ENCODE measurements at places on chromosomes 2 and 18.
A peak's percentile ranks its signal among the peaks of the same experiment; 100 is the strongest.

GRCh38 chr2:159445307-159445706 is 158.8 kb upstream of the WDSUB1 start:
- DNase-seq: no peak

DNA sequence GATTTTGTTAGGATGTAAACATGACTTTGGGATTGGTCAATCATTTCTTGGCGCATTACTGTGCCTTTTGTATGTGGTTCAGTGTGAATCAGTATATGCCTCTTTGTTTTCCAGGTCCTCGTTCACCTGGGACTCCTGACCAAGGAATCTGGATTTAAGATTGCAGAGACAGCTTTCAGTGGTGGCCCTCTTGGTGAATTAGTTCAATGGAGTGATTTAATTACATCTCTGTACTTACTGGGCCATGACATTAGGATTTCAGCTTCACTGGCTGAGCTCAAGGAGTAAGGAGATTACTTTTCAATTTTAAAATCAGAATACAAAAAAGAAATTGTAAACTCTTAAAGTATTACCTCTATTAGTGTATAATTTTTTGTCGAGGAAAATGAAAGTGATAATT is 87.6 kb downstream of the MGAT5 start:
- DNase-seq: no peak

DNA sequence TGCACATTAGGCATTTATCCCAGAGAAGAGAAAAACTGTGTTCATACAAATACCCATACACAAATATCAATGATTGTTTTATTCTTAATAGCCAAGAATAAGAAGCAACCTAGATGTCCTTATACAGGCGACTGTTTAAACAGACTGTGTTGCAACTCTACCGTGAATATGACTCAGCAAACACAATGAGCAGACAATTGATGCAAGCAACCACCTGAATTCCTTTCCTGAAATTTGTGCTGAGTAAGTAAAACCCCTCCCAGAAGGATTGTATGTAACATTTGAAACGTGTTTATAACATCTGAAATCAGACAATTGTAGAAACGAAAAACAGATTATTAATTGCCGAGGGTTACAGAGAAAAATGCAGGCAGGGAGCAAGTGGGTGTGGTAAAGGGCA is 621.9 kb upstream of the SOX11 start:
- no peak for DNase-seq

DNA sequence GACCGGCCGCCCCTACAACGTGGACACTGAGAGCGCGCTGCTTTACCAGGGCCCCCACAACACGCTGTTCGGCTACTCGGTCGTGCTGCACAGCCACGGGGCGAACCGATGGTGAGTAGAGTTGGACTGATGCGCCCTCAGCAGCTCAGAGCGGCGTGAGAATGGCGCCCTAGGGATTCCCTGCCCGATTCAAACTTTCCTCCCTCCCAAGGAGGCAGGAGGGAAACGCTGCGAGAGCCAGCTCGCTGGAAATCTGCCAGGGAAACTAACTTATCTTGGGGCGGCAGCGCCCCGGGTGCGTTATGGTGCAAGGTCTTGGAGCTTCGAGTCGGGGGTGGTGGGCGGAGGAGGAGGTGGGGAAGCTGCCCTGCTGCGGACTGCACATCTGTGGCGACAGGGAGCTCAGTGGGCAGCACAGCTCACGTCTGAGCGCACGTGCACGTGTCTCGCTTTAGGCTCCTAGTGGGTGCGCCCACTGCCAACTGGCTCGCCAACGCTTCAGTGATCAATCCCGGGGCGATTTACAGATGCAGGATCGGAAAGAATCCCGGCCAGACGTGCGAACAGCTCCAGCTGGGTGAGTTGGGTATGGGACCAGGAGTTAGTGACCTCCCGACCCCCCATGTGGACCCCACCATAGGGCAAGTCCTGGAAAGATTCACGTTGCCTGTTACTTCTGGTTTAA is 697 bp downstream of the ITGA4 start:
- DNase-seq: peak; percentile 86

DNA sequence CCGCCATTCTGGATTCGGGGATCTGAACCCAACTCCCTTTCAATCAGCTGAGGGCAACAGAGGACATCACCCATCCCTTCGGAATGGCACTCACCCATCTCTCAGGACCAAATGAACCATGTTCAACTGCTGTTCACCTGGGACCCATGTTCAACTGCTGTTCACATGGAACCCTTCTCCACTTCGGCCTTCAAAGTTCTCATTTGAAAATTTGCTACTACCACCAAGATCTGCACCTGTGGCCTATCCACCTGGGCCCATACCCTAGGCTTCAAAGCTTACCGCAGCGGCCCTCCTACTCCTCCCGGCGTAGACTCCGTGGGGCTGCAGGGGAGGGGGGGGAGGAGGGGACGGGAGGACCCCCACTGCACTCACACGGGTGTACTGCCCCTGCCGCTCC is 119.2 kb upstream of the ANKRD30BL start:
- no peak for DNase-seq

- DNase-seq: no peak
Observed at GRCh38 chr2:26580751-26581150, 60.4 kb downstream of the CIB4 start.

DNA sequence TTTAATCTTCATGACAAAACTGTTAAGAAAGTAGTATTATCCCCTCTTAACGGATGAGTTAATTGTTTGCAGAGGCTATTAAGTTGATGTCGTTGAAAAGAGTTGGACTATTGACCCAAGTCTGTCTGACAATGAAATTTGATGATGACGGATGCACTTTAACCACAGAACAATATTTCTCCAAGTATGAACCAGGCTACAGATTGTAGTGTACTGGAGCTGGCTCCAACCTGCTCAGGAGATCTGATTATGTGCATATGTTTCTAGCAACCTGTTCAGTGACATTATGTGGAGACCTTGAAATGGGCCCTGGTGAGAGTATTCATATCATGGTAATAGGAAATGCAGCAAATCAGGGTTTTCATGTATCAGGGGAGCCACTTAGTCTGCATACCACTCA is 174.1 kb downstream of the CDH7 start:
- no peak for DNase-seq

DNA sequence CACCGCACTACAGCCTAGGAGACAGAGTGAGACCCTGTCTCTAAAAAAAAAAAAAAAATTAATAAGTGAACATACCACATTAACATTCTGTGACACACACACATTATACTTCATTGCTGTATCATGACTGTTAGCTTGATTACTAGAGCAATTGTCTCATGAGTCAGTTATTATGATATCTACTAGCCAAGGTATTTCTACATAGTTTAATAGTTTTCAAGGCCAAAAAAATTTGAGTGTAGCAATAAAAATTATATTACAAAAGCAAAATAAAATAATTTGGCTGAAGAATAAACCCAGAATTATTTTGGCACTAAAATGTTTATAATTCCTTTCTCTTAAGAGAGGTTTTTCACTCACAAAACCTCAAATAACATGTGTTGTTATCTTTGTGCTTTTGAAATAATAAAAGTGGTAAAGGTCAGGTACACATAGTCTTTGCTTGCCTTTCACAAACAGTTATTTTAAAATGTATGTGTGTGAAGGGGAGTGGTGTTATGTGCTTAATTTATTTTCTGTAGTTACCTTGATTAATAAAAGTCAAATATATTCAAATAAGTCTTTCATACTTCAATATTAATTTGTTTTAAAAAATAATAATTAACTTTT is 136.9 kb upstream of the SPOPL start:
- DNase-seq: no peak

DNA sequence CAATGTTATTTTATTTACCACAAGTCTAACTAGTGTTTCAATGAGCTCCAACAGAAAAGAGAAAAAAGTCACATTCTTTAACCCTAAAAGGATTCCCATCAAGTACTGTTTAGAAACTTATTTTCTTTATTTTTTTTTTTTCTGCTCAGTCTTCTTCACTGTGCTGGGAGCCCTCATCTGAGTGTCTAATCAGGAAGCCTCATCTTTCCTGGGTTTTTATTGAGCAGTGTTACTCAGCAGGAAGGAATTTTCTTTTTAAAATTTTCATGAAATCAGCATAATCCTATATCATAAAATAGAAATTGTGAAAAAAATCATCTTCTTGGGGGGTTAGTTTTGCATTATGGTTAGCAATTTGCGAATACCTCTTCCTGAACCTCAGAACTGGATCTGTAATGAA is 453.8 kb downstream of the CDH2 start:
- no peak for DNase-seq

GRCh38 chr2:180905461-180905860 is 74.9 kb upstream of the UBE2E3 start:
- DNase-seq: no peak

- no peak for DNase-seq
Observed at GRCh38 chr2:206535260-206535986, 92.1 kb downstream of the ADAM23 start.

DNA sequence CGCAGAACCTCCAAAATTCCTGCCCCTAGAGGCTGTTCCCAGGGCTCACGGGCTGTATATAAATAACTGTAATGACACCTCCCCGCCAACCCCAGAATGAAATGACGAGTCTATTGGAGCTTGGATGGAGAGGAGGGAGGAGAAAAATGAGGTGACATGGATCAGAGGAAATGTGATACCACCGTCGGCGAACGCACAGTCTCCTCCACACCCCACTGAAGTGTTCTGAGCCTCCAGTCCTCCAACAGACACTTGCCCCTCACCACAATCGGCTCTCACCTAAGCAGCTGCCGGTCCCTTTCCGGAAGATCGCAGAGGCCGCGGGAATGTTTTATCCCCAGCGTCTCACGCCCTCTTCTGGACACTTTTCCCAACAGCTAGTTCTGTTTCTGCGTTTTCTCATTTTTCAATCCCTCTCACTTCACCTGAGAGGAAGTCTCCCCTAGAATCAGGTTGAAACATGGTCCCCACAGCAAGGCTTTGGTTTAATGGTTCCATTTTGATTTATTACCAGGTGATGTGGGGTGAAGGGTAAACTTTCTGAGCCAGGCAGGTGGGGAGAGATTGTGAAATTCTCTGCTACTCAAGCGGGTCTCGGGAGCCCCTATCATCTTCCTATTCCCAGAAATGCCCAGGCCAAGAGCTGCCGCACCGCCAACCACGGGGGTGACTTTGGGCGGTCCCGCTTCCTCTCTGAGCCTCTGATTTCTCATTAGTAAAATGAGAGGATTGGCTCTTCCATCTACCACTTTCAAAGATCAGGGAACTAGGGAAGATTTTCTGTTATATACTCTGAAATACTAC is 9.1 kb upstream of the MYO5B start:
- DNase-seq: no peak

- DNase-seq: no peak
Observed at GRCh38 chr2:119548516-119549120, 4.4 kb downstream of the CFAP221 start.

GRCh38 chr2:12433626-12433990 is 283.1 kb upstream of the TRIB2 start:
- no peak for DNase-seq

GRCh38 chr18:75530566-75531211 is 103.2 kb upstream of the SMIM21 start:
- no peak for DNase-seq

GRCh38 chr2:23806201-23806600 is 120.7 kb downstream of the ATAD2B start:
- no peak for DNase-seq

- DNase-seq: no peak
Observed at GRCh38 chr2:147772781-147773180, 72.0 kb upstream of the ACVR2A start.

DNA sequence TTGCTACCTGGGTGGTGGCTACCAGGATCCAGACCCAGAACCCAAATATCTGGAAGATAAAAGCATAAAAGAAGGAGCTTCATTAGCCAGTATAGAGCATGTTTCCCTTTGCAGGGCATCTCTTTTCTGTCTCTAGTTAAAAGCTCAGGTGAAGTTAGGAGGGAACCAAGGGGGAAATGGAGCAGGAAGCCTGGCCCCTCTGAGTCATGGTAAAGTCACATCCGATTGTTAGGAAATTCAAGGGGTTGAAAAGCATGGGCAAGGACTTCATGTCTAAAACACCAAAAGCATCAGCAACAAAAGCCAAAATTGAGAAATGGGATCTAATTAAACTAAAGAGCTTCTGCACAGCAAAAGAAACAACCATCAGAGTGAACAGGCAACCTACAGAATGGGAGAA is 126.9 kb downstream of the RPIA start:
- no peak for DNase-seq

DNA sequence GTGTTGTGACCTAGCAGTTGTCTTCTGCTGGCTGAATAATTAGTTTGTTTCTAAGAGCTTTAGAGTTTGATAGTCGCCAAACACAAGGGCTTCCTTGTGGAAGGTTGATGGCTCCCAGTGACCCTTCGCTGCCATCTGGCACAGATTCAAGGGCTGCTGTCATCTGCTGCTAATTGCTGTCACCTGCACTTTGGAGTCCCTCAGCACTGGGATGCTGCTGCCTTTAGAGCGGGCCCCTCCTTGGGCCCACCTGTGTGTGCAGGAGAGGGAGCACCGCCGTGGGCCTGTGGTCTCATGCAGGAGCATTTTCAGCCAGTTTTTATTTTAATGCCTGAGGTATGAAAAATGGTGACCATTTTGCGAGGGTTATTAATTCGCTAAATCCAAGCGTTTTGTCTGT is 154.0 kb upstream of the NFATC1 start:
- no peak for DNase-seq

DNA sequence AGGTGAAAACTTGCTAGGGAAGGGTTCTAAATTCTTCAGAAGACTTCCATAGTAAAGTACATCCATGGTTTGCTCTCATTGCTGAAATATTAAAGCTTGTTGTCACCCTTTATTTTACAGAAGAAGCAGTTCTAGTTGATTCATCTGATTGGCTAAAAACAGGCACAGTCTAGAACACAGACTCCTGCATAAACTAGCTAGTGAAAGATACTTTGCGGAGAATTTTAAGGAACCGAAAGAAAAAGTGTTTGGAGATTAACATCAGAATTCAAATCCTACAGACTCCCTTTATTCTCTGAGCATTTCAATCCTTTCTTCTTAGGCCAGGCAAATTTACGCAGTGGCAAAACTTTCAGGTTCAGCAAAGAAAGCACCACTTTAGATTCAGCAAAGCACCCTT is 1076.5 kb upstream of the ZEB2 start:
- DNase-seq: no peak

- DNase-seq: no peak
Observed at GRCh38 chr2:109486711-109487535, 126.8 kb downstream of the SEPTIN10 start.

GRCh38 chr18:10558243-10558966 is 32.6 kb downstream of the NAPG start:
- no peak for DNase-seq

- no peak for DNase-seq
Observed at GRCh38 chr2:235784788-235785187, 290.9 kb downstream of the AGAP1 start.

DNA sequence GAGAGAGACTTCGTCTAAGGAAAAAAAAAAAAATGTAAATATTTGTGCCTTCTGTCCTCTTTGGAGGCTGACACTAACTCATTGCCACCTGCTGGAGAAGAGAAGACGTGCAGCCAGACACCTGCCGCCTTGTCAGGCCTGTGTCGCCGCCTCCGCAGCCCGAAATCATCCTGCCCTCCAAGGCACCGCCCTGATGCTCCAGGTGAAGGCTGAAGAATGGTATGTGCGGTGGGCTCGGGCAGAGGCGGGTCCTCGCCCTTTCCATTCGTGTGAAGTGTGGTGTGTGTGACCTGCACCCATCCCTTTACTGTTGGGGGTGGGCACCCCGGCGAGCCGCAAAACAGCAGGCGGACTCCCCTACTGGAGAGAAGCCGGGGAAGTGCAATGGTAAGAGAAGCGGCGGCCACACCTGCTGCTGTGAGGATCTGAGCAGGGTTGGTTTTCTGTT is 60.4 kb downstream of the FAM161A start:
- DNase-seq: no peak

GRCh38 chr2:233798335-233799086 is 20.4 kb downstream of the MROH2A start:
- no peak for DNase-seq

- DNase-seq: no peak
Observed at GRCh38 chr2:47528455-47528854, 125.5 kb downstream of the MSH2 start.

All from GF-D8 (cell line).